ENCODE measurements at places on chromosomes 6 and 20.

DNA sequence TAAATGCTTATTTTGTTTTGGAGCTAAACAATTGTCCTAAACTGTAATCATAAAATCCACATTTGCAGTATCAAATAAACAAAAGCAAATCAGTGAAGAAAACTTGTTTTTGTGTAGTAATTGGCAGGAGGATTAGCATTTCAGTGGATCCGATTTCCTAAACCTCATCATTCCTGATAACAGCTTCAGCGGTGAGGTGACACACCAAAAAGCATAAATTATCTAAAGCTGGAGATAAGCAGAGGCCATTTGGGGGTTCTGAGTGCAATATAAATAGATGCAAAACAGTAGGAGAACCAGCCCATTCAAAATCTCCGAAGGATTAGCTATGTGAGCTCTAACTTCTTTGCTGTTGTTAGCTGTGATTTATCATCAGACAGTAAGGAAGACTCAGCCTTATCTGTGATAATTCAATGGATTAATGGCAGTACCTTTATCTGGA, 235.8 kb downstream of the EPHA7 start:
- DNase-seq, result no peak

- DNase-seq, result no peak
Observed at GRCh38 chr6:35072698-35073055, 68.5 kb downstream of the TCP11 start.

- no peak for DNase-seq
Observed at GRCh38 chr6:155530219-155530834, 74.7 kb upstream of the NOX3 start.

DNA sequence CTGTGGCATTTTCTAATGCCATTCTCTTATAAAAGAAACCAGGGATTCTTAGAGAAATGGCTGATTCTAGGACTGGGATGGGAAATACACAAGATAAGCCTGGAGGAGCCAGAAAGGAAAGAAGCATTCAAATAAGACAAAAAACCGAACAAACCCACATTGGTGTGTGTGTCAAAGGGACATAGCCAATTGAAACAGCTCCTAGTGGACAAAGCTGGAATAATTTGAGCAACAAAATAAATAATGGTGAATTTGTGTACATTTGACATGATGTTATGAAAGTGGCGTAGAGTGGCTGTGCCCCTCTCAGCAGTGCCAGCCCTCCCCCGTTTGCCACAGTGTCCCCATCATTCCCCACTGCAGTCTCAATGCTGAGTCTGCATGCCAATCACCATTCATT, 55.5 kb downstream of the B3GAT2 start:
- DNase-seq, result no peak

- no peak for DNase-seq
Observed at GRCh38 chr6:118128755-118129154, 221.7 kb downstream of the SLC35F1 start.

- DNase-seq, result no peak
Observed at GRCh38 chr6:153038378-153039057, 36.0 kb upstream of the MTRF1L start.

DNA sequence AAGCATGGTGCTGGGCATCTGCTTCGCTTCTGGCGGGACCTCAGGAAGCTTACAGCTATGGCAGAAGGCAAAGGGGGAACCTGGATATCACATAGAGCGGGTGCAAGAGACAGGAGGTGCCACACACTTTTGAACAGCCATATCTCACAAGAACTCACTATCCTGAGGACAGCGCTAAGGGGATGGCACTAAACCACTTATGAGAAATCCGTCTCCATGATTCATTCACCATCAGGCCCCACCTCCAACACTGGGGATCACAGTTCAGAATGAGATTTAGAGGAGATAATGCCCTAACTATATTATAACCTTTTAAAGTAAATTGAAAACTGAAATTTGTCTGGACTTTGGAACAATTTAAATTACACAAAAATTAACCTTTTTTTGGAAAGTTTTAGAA, 37.8 kb upstream of the SUMO4 start:
- DNase-seq, result no peak

GRCh38 chr6:47147836-47148344, 105.8 kb upstream of the ADGRF1 start:
- DNase-seq, result no peak

DNA sequence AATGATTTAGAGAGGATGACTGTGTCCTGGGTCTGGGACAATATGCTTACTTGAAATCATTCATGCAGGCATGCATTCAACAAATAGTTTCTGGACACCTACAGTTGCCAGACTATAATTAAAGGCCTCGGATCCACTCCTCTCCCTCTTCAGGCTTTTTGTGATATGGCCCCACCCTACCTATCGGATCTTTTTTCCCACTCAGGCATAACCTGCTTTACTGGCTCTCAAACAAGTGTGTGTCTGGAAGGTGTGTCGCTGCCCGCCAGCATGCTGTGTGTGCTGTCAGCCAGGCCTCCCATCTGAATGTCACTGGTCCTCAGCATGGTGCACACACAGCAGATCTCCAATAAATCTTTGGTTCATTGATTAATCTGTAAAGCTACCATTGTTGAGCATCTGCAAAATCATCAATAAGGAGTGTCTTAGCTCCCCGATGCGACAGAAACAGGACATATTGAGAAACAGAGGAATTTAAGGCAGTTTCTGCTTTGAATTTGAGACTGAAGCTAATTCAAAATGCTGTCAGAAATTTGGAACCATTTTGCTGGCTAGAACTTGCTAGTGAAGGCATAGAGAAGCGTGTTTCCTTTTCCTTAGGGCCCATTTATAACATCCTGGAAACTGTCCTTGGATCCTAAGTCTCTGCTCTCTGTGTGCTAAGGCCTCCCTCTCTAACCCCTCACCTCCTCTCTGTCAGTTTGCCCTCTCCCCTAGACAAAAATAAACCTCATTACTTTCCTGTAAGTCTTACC, 23.5 kb upstream of the CCN6 start:
- no peak for DNase-seq

DNA sequence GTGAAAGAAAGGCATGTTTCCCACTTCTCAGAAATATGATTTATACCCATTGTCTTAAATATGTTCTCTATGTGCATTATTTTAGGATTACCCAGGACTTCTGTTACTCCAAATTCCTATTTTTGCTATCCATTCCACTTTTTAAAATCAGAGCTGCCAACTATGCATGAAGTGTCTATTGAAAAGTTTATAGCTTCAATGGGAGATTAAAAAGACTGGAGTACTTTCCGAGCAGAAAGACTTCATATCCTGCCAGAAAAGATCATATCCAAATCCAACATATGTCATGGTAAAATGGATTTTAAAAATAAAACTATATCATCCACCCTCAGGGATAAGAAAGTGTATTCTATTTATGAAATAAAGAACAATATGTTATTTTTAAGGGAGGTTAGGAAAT, 212.7 kb downstream of the COL12A1 start:
- DNase-seq, result no peak

DNA sequence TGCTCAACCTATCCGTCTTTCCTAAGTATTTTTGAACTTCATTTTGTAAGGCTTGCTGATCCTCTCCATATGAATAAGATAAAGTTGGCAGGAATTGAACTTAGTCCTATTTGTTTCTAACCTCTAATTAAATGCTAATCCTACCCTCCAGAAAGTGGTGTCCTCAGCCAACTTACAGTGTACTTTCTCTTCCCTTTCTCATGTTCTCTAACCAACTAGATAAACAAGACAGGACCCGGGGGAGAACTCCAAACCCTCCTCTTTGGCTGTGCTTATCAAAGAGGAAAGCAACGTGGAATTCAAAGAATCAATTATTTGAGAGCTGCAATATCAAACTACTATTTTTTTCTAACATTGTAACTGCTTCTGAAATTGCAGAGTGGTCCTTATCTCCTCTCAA, 56.5 kb upstream of the NRSN1 start:
- DNase-seq, result no peak

DNA sequence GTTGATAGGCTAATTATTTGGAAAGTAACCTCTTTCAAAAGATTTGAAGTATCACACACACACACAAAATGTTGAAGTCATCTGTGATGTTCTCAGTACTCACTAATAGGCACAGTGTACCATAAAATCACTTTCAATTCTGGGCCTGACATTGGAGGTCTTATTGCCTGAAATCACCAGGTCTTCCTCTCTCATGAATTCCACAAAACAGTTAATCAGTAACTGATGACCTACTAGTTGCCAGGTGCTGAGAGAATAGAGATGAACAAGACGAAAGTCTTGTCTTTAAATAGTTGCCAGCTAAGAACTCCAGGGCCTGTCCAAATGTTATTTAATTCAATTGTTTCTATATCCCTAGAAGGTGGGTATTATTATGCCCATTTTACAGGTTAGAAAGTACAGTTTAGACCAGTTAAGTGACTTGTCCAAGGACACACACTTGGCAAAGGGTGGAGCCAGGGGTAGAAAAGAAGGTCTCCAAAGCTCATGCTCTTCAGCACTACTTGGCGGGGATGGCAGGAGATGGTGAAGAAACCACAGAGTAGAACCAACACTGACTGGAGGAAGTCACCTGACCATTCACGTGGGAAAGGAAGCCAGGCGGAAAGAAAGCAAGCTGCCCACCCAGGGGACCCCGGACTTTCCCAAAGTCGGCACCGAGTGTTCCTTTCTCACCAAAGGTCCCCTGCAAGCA, 116.4 kb downstream of the KIF6 start:
- DNase-seq, result no peak

DNA sequence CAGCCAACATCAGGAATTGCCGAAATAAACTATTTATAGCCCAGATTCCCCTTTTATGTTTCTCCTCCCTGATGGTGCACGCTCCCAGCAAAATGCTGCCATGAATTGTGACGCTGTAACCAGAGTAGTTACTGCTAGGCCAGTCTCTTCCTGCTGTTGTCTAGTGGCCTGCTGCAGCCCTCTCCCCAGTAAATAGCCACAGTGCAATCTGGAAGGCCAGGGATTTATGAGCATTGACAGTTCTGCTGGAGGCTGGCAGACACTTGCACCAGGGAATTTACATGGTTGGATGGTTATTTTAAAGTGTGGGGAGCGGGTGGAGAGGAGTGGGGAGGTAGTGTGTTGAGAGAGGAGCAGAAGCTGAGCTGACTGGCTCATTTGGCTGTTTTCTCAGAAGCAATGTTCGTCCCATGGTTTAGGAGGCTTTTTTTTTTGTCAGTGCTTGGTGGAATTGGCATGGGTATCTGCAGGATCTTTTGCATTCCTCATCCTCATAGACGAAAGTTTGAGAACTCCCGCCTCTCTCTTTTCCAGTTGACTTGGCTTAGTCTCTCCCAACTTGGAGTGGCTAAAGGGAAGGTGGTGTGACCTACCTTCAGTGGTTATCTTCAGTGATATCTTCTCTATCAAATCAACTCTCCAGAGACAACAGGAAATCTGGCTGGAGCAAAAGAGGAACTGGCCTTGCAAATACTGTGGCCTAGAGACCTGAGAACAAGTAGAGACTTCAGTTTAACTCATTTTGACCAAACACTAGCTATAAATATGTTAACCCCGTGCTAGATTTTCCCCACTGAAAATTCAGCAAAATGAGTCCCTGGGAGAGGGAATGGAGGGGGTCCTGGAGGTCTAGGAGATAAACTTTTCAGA, 99.3 kb upstream of the VSTM2L start:
- DNase-seq, result no peak

DNA sequence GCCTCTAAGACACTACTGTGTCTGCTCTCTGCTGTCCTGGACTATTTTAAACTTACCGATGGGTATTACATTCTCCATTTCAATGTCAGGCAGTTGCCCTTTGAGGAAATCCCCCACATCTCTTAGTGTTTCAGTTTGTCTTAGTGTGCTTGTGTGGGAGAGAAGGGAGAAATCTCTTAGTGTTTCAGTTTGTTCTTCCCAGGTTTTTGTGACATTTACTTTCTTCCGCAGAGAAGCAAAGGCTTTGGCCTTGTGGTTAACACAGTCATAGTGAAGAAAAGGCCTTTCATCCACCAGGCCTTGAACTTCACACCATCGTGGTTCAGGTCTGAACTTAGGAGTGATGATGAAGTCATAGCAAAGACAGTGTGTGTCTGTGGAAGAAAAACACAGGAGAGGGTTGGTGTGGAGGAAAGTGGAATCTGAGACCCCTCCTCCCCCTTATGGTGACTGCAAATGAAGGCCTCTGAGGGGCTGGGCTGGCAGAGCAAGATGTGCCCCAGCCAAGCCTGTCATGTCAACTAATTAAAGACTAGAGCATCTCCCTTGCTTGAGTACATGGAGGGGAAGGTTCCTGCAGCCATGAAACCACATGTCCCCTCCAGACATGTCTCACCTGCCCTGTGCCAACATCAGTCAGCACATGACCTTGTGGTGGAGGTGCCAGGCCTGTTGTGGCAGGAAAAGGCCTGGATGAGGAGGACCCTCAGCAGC, 23.9 kb downstream of the RAET1L start:
- DNase-seq, result no peak

- DNase-seq, result no peak
Observed at GRCh38 chr6:158706369-158706982, 56.6 kb downstream of the SYTL3 start.

- no peak for DNase-seq
Observed at GRCh38 chr6:51468704-51469103, 618.7 kb downstream of the PKHD1 start.

DNA sequence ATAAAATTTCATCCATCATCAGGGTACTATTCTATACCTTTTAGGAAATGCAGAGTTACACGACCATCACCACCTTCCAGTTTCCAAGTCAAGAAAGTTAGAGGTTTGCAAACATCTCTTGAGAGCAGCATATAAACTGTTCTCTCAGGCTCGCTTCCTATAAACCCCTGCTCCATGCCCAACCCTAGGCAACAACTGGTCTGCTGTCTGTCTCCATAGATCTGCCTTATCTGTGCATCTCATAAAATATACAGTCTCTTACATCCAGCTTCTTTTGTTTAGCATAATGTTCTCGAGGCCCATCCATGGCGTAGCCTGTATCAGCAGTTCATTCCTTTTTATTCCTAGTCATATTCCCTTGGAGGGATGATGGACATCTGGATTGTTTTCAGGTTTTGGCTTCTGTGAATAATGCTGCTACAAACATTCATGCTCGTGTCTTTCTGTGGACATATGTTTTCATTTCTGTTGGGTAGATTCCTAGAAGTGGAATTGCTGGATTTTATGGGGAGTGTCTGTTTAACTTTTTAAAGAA, 6.1 kb downstream of the PTPRT start:
- DNase-seq, result no peak

DNA sequence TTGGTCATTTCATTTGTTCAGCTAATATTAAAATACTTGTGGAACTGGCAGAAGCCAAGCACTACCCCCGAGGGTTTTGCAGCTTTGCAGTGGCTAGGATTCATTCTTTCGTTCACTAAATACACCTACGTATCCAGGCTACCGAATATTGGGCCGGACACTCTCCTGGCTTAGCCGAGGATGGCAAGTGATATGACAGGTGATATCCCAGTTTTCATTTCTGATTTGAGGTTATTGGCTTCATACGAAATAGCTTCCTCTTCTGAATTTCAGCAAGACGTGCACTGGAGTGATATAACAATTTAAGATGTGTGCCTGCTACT, 536 bp upstream of the MTFR2 start:
- DNase-seq, result no peak

DNA sequence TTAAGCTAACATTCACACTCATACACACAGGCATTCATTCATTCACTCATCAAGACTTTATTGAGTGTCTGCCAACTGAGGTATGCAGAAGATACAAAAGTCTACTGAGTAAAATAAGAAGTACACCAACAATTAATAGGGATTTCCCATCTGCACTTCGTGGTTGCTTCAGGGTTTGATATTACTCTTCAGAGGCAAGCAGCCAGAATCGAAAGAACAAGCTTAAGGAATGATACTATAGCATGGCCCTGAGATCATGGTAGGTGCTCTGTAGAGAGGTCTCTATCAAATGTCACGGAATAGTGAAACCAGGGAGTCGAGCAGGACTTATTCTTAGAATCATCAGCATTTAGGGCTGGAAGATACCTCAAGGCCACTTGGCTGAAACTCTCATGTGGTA, 135.4 kb downstream of the NRN1 start:
- no peak for DNase-seq
